Stromal cell of bone marrow (primary cell): ENCODE measurements at places on chromosomes 2 and 18.

- no peak for DNase-seq
These were observed 720.3 kb downstream of the DPP10 start for GRCh38 chr2:115162494-115163293.

DNA sequence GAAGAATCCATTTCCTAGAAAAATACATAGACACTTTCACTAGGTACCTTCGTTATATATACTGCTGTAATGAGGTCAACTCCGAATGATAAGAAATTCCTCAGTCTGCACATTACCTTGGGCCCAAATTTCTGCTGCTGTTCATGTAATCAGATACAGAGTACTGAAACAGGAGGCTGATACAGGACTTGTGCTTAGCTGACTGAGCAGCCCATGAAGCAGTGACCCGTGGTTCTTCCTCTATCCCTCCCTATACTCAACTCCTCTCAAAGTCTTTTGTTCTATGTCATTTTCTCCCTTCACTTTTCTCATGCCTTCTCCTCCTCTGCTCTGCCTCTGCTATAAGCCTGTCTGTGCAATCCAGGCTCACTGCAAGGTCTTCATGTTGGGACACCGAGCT is 57.5 kb upstream of the ST8SIA5 start:
- DNase-seq, result no peak

- no peak for DNase-seq
These were observed 1.0 kb downstream of the MARS2 start for GRCh38 chr2:197705912-197706838.

DNA sequence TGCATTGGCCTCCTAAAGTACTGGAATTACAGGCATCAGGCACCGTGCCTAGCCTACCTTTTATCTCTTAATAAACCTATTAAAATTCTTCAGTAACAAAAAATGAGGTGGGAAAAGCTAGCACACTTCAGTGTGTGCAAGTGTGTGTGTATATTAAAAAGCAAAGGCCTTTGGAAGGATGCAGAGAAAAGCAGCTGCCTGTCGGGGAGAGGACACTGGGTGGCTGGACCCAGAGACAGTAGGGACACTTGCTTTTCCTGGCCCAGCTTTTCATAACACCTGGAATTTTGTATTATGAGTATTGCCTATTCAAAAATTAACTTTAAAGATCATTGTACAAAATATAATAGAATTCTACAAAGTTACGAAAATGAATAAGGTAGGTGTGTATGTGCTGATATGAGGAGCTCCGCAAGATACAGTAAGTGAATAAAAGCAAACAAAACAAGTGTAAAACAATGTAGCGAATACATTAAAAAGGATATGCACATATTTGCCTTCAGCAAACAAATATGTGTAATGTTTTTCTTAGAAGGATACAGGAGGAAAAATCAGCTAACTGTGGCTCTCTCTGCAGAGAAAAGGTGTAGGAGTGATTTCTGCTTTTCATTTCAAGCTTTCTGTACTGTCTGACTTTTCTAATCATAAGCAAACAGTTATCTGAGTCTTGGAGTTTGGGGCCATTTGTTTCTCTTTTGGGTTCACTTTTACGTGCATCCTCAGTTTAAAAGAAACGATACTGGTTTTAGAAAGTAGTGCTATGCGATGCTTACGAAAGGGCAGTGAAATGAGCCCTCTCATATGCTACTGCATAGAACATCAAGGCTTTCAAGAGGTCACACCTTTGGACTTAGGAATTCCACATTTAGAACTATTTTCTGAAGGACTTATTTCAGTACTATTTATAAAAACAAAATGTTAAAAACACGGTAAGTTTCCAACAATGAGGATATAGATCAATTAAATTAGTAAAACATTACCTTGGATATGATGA is 70.8 kb downstream of the USP40 start:
- DNase-seq, result no peak
